ENCODE measurements at places on chromosomes 12 and 14.

DNA sequence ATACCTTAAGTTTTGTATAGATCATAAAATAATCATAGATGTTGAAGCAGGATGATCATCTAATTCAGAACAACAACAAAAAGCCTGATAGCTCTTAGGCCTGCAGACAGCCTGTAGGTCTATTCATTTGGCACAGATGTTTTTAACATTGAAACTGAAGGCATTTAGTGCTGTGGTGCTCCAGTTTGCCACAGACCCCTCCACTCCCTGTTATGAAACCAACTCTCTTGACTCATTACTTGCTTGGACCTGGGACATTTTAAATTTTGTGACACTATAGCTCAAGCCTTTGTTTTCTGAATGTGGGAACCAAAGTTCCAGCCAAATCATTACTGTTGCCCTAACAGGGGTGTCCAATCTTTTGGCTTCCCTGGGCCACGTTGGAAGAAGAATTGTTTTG is 9.1 kb downstream of the PRKCH start:
- DNase-seq: no peak

DNA sequence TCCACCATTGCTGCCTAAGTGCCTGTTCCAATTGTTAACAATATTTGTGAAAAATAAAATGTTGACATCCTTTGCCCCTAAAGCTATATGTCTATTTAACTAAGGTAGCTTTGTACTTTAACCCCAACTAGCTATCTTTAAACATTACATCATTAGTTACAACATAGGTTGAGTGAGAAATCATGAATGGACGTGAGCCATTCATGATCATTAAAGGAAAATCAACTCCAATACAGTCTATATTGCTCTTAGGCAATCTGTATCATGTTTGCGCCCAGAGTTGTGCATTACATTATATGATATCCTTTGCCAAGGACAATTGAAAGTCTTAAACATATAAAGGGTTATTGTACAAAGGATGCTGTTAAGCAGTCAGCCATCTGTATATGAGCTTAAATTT is 269.6 kb downstream of the ALX1 start:
- DNase-seq: no peak

DNA sequence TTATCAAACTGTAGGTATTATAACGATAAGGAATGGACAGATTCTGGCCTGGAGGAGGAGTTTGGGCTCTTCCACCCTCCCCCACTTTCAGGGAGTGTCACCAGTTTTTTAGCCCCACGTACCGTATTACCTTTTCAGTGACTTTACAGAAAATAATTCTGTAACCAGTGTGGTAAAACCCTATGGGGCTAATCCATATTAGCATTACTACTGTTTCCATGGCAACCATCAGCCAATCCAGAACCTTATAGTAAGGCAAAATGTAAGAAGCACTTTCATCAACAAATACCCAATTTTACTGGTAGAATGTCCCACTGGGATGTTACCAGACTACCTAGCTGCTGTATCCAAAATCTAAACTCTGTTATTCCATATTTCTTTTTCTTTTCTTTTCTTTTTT is 50.7 kb downstream of the BICDL1 start:
- no peak for DNase-seq

DNA sequence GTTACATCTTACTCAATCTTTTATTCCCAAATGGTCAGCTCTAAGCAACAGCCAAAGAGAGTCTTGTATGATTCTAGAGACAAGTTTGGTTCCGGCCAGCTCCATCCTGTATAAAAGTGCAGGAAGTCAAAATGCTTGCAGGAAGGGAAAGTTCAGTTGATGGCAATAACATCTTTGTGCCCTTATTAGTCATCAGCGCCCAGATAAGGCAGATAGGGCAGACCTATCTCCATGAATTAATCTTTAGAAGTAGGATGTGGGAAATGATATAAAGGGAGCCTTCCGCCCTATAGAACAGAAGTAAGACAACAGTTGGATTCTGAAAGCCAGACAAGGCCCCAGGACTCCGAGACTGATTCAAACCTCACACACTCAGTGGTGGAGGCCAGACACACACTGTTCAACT is 6.4 kb downstream of the GNS start:
- no peak for DNase-seq

DNA sequence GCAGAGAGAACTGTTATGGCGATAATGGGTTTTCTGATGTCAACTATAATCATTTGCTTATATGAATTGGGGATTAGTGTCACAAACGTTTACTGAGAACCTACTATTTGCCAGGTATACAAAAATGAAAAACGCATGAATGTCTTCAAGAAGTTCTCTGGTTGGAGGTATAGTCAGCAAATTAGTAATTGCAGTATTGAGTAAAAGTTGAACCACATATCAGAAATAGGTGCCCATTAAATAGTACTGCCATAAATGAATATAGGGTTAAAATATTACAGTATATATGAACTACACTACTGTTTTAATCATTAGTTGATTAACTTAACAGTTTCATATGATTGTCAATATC is 60.0 kb downstream of the PTPRB start:
- no peak for DNase-seq

DNA sequence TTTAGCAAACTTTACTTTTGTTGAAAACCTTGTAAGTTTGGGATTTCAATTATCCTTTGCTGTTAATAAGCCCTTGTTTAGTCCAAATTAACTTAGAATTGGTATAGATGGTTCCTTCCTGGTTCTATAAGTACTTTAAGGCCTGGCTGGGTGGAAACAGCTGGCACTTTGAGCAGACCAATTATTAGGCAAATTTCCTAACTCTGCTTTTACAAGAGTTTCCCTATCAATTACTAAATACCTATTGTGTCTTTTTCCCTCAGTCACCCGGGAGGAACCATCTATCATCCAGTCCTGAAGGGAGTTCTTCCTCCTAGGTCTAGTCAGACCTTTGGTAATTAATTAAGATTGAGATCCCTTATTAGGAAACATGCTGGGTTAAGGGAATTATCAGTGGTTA is 138.0 kb downstream of the SLC38A6 start:
- DNase-seq: no peak

DNA sequence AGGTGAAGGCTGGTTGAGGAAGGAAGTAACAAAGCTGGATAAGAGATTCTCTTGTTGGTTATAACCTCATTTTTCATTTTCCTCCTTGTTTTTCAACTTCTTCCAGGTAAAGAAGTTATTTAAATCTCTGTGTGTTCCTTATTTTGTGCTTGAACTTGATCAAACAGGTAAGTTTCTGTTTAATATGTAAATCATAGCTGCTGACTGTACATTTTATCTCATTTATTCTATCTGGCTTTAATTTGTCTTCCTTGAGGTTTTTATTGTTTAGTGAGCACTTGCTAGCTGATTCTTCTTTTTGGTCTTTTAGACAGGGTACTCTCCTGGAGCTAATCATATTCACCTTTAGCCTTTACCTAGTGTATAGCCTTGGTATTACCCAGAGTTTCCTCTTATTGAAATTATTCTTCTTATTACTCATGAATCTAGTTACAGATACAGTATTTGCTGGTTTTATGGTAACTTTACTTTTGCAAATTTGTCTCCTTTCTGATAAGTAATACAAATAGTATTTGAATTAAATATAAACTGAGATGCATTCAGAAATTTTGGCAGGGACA is 42.4 kb downstream of the TXNRD1 start:
- DNase-seq: no peak

GRCh38 chr12:116408489-116409250 is 131.2 kb upstream of the MED13L start:
- no peak for DNase-seq

GRCh38 chr14:57753821-57754220 is 112.1 kb downstream of the SLC35F4 start:
- DNase-seq: no peak

- peak; percentile 16 for DNase-seq
Observed at GRCh38 chr12:94458877-94459727, 565 bp downstream of the CEP83 start.

DNA sequence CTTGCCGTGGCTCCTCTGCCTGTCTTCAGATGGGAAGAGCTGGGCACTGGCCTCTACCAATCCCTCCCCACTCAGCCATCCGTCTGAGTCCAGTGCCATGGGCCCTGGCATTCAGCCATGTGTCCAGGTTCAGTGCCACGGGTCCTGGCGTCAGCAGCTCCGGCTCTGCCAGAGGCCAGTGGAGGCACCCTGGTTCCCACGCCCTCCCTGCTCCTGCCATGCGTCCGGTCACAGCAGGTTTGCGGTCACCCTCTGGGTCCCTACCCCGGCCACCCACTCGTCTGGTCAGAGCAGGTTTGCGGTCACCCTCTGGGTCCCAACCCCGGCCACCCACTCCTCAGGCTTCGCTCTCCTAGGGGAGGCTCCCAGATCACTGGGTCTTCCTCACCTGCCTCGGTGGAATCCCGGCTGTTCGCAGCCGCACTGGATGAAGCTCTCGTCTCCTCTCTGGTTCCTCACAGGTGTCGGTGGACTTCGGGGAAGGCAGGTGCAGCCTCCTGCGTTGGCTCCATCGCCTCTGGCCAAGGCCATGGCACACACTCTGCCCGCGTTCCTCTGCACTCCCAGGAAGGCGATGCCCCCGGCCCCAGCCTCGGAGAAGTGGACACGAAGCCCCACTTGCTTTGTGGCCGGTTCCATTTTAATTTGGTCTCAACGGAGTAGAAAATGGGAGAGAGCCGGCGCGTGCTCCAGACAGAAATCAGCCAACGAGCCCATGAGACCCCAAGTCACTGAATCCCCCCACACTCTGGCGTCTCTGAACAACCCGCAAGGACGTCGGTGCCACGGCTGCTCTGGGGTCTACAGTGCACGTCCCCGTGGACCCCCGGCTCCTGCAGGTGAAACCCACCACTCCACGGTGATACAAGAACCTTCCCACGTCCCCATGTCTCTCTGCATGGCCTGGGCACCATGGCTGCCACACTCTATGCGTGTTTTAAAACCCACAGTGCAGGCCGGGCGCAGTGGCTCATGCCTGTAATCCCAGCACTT is 47.8 kb upstream of the FBRSL1 start:
- no peak for DNase-seq

DNA sequence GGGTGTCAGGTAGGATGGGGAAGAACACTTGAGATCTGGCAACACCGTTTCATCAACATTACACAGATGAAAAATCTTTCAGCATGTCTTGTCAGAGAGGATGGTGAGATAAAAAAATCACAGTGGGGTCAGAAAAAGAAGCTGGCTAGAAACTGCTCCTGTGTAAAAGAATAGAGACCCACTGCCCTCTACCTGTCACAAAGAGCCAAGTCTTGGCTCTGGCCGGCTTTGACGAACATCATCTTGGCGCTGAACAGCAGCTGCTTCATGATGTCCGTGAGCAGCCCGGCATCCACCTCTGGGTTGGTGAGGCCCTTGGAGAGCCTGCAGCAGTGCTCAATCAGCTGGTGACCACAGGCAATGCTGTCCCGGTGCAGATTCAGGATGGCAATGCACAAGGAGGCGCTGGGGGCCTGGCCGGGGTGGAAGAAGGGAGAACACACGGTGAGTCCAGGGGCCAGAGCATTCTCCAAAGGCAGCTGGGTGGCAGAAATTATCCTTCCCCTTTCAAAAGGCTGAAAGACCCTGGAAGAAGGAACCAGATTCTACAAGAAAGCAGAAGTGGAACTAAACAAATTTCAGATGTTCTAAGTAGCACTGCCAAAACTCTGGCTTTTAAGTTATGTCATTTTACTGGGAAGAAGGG is 50.2 kb downstream of the ZFYVE26 start:
- DNase-seq: no peak

DNA sequence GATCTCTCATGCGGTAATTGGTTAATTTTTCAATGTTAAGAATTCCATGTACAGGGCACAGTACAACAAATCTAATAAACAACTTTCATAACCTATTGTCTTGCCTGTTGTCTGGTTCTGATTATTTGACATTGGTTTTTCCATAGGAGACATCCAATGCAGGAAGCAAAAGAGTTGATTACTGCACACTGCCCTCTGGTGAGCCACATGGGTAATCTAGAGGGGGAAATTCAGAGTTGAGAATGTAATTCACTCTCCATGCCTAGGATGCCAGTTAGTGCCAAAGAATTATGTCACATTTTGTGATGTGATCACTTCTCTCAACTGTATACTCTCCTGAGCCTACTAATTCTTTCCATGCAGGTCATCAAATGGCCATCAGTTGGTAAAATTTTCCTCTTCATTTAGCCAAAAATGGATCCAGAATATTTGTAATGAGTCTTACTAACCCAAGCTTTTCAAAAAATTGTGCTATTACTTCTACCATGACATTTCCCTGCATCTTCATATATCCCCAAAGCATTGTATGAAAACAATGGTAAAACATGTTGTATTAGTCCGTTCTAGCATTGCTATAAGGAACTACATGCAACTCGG is 17.7 kb upstream of the CCDC91 start:
- DNase-seq: peak; percentile 19

DNA sequence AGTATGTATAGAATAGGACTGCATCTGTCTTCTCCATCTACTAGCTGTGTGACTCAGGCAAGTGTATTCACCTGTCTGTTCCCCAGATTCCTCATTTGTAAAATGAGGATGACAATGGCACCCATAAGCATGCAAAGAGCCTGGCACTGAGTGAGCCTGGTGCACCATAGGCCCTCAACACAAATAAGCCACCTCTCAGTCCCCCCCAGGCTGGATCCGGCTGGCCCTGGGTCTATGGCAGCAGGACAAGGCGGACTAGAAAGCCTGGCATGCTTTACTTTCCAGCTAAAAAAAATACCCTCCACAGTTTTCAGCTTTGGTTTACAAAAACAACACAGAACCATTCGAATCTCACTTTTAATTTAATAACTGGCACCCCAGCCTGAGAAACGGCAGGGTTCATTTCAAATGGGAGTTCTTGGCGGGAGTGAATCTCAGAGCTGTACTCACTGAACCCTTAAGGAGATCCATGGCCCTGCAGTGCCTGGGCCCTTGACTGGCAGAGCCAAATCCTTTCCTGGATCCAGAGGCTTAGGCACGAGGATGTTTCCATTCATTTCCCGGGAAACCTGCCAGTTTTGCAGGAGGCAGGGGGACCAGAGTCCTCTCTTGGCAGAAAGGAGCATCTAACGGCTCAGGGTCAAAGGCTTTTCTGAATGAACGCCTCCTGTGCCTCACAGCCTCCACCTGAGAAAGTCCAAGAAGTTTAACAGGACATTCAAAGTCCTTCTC is 17.7 kb downstream of the SYNE3 start:
- no peak for DNase-seq

GRCh38 chr12:123696207-123696606 is 15.9 kb upstream of the ATP6V0A2 start:
- peak; percentile 12 for DNase-seq

DNA sequence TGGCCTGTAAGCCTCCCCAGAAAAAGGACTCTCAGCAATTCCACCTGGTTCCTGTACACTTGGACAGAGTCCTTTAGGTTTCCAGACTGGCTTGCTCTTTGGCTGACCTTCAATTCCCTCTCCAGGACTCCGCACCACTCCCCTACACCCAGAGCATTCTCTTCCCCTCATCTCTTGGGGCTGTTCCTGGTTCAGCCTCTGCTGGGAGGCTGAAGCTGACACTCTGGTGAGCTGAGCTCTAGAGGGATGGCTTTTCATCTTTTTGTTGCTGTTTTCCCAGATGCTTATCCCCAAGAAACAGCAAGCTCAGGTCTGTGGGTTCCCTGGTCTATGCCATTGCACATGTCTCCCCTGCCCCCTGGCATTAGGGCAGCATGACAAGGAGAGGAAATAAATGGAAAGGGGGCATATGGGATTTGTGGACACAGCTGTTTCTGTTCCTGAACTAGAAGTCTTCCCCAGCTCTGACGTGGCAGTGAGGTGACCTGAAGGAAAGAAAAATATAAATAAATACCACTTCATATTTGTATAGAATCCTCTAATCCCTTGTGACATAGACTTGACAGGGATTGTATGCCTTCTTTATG is 1.3 kb downstream of the RNASE7 start:
- no peak for DNase-seq

GRCh38 chr14:75096959-75097358 is 27.5 kb downstream of the ZC2HC1C start:
- DNase-seq: no peak

- DNase-seq: no peak
Observed at GRCh38 chr12:8773461-8773860, 49.0 kb upstream of the A2ML1 start.
